ENCODE measurements at places on chromosomes 6 and 20.

DNA sequence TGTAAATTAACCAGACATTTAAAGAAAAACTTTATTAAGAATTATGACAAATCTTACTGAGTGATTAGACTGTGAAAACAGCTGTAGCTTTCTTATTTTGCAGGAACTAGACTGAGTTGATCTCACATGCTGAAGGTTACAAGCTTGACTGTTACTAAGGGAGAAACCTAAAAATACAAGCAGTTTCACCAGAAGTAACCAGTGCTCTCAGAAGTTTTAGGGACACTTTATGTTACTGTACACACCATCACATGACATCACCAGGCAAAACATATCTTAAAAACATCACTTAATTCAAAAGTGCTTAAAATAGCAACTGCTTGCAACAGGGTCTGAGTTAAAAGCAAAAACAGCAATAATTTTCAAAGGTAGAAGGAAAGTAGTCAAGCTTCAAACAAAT lies 5.4 kb downstream of the FBXO30 start:
- DNase-seq, result no peak

DNA sequence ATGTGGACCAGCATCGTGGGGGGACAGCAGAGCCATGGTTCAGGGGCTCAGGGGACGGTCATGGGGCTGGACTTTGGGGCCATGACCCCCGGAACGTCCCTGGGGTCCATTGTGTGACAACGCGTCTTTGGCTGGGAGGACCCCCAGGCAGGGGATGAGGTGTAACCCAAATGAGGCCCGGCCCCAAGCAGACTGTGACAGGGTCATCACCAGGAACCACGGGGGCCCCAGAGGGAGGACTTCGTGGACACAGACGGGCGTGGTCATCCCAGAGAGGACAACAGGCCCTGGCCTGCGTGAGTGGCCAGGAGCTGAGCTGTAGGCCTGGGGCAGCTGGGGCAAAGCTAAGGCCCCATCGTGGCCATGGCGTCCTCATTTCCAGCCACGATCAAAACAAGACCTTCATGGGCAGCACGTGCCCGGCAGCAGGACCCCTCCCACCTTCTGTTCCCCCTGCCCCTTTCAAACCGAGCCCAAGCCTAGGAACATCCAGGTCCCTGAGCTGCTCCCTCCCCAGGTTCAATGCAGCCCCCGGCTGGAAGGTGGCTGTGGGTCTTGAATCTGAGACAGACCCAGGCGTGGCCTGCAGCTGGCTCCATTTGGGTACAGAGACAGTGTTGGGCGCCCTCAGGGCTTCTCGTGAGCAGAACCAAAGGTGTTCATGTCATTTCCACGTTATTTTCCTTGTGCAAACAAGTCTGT lies 187.8 kb downstream of the TAF4 start:
- no peak for DNase-seq

DNA sequence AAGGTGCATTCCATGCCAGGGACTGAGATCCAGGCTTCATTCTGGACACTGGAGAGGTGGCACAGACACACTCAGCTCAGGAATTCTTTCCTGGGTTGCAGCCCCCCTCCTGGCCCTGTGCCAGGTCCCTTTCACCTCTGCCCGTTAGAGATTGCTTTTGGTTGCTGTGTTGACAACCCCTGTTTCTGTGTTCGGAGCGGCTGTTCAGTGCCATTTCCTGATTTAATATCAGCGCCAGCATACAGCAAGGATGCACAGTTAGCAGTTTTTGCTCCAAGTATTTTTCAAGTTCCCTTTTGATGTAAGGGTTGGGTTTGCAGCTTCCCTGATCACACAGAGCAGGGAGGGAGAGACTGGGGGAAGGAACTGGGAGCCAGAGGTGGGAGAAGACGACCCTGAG lies 8.5 kb upstream of the MAFB start:
- no peak for DNase-seq

GRCh38 chr20:55935448-55936208 lies 69.7 kb downstream of the CBLN4 start:
- DNase-seq, result no peak

DNA sequence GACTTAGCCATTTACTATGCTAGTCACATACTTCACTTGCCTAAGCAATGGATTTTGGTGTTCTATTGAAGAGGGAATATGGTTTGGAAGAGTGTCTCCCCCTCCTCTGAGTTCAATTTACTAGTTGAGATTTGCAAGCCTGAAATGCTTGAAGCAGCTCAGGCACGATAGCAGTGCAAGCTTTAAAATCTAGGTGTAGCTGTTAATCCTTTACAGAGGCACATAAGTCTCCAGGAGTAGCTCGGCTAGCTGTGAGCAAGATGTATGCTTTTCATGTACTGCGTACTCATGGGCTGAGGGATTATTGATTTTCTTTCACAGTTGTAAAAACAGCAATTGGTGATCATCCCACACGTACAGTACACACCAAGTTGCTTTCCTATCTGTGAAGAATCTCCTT lies 726 bp downstream of the FLRT3 start:
- DNase-seq, result no peak

- DNase-seq, result no peak
These were observed 220.8 kb downstream of the ERMARD start for GRCh38 chr6:169972101-169972651.

- no peak for DNase-seq
These were observed 8.2 kb upstream of the CCDC167 start for GRCh38 chr6:37507690-37508421.

- peak; percentile 5 for DNase-seq
These were observed 57.2 kb downstream of the C6orf58 start for GRCh38 chr6:127634178-127634577.

GRCh38 chr6:139028215-139028657 lies 309 bp upstream of the ABRACL start:
- DNase-seq, result peak; percentile 71

DNA sequence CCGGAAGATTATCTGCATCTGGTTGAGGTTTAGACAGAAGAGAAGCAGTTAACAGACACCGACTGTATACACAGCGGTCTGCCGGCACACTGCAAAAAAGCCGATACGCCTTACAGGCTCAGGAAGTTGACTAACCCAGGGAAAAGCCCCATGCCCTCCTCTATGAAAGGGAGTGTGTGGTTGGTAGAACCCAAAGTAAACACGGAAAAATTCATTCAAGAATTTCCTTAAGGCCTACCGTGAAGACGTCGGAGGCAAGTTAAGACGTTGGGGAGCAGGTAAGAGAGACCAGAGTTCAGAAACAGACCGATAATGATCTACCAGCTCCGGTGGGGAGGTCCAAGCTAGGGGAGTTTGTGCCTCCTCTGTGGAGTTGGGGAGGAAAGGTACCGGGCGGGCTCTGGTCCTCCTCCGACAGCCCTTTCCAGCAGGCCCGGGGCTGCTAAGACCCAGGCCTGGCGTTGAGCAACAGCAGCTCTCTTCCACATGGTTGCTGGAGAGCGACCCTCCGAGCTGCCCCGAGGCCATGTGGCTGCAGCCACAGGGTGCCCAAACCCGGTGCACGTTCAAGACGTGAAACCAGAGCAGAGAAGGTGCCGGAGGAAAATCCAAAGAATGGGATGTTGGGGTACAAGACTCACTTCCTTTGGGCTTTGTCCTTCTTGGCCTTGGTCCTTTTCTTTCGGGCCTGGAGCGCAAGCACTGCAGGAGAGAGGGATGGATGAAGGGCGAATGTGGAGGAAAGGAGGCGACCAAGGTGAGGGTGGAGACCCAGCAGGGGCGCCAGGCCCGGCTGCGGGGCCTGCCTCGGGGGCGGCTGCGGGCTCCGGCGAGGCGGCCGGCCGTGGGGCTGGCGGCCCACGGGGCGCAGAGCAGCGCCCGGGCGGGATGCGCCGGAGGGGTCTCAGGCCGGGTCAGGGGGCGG lies 809 bp downstream of the SRPK1 start:
- DNase-seq, result peak; percentile 54

GRCh38 chr6:117547688-117548621 lies 54.4 kb downstream of the GOPC start:
- peak; percentile 59 for DNase-seq

DNA sequence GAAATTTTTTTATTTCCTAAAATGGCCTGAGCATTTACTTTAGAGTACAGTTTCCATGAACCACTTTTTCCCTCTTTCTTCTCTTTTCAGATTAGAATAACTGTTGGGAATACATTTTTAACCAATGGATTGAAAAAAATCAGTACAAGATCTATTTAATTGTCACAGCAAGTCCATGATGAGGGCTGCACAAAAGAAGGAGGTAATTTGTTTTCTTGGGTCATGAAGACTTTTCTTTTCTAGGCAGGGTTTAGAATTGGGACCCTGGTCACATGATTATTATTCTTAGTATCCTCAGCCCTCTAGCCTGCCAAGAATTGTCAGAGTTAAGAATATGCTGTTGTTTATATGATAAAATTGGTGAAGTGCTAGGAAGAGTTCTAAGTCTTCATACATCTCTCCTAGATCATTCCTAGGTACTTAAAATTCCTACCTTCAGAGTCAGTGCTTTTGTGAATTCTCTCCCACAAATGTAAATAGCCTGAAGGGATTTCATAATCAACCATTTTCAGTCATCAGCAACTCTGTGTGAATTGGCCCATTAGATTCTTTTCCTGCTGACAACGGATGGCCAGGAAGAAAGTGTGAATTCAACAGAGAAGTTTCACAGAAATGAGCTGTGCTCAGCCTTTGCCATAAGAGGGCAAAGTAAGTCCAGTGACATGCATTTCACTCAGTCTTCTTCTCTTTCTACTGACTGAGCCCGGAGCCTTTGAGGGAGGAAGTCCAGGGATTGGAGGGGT lies 32.4 kb upstream of the TPBG start:
- DNase-seq, result peak; percentile 67

DNA sequence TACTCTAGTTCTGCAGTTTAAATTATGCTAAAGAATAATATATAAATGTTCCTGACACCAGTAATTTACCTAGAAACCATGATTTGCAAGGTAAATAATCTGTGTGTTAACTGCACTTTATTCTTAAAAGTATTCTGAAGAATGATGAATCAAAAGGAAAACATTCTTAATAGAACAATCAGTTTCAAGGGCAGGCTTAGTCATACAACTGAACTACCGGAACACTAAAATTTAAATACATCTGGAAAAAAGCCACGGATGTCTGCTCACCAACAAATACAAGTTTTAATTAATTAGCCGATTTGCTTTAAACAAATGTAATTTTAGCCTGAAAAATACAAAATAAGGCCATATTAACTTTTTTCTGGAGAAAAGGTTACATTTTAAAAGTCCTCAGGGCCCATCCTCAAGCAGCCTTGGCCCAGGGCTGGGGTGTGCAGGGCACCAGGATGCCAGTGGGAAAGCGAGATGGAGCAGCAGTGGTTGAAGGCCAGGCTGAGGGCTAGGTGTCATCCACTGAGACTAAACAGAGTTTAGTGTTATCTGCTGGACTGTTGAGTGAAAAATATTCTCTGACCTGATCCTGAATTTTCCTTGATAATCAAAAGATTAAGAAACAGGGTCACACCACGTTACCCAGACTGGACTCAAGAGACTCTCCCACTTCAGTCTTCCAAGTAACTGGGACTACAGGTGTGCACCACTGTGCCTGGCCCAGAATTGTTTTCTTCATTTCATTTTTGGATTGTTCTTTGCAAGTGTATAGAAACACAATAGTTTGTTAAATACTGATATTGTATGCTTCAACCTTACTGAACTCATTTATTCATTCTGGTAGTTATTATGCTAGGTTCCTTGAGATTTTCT lies 88.2 kb upstream of the DST start:
- peak; percentile 72 for DNase-seq

- DNase-seq, result no peak
These were observed 61.6 kb downstream of the MRAP2 start for GRCh38 chr6:84095156-84095555.

DNA sequence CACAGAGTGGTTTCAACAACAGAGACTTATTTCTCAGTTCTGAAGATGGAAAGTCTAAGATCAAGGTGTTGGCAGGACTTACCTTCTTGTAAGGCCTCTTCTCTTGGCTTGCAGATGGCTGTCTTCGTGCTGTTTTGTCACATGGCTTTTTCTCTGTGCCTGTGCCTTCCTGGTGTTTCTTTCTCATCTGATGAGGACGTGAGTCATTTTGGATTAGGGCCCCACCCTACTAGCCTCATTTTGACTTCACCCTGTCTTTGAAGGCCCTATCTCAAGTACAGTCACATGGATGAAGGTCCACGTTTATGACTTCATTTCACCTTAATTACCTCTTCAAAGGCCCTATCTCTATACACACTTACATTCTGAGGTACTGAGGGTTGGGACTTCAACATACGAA lies 41.4 kb upstream of the LAMA2 start:
- DNase-seq, result peak; percentile 30

DNA sequence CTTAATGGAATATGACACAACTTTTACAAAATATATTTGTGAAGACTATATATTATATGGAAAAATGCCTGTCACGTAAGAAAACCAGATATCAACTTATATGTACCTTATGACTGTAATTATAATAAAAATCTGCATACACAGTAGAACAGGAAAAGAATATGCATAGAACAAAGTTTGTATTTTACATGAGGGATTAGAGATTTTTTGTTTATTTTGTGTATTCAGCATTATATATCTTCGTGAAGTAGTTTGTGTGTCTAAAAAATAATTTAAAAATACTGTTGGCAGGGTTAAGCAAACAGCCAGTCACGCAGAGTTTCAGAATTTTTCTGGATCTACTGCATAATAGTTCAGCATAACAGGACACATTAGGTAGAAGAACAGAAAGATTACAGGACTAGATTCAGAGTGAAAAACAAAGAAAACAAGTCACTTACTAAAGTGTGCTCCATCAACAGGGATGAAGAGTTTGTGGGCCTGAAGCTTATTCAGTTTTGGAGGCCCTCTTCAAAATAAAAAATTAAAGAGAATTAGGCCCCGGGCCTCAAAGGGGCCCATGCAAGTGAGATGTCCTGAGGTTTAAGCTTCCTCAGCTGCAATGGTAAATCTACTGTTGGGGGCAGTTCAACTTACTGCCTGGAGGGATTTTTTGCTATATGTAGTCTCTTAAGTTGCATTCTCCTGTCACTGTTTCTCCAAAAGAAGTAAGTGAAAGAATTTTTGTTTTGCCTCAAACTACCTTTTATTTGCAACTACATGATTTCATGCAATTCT lies 16.3 kb downstream of the TXLNB start:
- no peak for DNase-seq

- peak; percentile 52 for DNase-seq
These were observed 48.0 kb upstream of the FOXQ1 start for GRCh38 chr6:1263850-1264377.

DNA sequence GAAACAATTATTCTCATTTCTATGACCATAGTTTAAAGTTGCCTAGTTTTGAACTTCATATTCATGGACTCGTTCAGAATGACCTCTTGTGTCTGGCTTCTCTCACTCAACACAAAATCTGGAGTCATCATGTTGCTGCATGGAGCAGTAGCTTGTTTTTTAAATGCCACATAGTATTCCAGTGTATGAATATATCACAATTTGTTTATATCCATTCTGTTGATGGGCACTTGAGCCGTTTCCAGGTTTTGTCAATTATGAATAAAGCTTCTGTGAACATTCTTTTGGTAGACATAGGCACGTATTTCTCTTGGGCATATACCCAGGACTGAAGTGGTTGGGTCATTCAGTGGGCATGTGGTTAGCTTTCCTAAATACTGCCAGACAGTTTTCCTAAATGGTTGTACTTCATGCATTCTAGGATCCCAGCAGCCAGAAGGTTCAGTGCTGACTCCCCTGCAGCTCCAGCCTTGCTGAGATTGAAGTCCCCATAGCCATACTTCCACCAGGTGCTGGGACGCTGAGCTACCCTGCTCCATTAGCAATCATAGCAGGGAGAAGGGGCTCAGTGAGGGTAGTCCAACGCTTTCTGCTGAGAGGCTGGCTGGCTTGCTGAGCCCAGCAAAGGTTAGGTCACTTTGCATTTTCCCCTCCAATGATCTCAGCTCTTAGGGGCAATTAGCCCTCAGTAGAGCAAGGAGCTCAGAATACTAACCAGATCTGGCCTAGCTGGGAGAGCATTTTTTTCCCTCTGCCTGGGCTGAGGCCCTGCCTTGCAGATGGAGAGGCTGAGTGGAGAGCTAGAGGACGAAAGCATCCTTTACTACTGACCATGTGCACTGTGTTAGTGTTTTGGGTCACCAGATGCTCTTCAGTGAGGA lies 35.7 kb upstream of the CTNNBL1 start:
- no peak for DNase-seq
